Activated T-helper 2 cell treated with anti-CD3 and anti-CD28 coated beads, Interferon-gamma antibody, Interleukin-2, Interleukin-4, amounts not matched to agents 10 μg/mL and 5 μg/mL and 100 μg/mL, durations not matched to agents 14 hours and 24 hours and 36 hours (primary cell): ENCODE measurements at places on chromosomes 2 and 18. TPM values are rescaled to one million over a fixed set of nuclear protein-coding genes. Genes with fewer than 3 reads are reported as not detected.

DNA sequence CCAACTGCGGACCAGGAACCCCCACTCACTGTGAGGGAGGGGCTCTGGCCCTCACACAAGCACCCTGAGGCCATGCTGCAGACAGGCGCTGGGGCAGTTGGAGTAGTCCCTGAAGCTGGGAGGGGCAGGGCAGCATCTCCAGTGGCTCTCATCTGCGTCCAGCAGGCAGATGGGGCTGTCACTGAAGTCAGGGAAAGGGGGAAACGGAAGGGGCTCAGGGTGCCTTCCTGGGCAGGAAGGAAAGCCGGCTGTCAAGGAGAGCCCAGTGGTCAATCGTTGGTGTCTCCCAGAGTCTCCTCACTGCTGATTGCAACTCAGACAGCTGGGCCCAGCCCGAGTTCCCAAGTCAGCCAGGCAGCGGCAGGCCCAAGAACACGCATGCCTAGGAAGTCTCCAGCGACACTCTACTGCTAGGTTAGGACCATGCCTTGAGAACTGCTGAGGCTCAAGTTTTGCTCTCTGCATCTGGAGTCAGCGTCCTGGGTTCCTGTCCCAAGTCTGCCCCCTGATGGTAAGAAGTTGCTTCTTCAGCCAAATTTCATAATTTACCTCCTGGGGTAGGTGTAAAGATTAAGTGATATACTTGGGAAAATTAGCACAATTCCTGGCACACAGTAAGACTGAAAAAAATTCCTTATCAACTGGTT, 27.4 kb upstream of the NMUR1 start:
- H3K4me3 ChIP-seq: no peak overlapping the region
- no peak overlapping the region for H3K27ac ChIP-seq
- peaks cover 31% of the 10 kb centered on the region for H3K4me1 ChIP-seq
- peak; percentile 61 for DNase-seq
- no peaks in the 10 kb centered on the region for H3K27me3 ChIP-seq

GRCh38 chr2:86703704-86704361, 16.3 kb upstream of the RMND5A start:
- H3K27me3 ChIP-seq: peaks cover 11% of the 10 kb centered on the region
- DNase-seq: no peak
- no peak overlapping the region for H3K27ac ChIP-seq

DNA sequence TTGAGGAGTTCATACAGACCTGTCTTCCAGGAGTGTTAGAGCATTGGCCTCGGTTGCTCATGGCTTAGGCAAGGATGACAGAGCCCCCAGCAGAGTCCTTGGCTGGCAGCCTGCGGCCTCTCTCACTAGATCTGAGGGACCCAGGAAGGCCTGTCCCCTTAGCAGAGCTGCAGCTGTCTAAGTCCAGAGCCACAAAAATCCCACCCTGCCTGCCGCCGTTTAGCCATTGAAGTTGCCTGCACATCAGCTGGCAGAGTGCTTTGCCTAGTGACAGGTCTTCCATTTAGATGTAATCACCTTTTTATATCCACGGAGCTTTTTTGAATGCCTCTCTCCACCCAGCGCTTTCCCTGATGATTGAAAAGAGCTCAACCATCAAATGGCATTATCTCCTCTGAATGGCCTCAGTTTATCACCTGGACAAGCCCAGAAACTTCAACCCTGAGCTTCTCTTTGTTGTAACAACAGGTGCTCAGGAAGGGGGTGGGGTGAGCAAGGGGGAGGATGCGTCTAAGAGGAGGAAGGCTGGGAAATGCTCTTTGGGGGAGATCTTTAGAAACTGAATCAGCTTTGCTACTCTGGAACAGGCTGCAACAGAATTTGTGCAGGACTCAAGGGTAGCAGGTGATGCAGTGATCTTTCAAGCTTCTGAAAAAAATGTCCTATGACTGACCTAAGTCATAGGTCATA, 71.9 kb downstream of the TNP1 start:
- no peak for DNase-seq
- no peaks in the 10 kb centered on the region for H3K4me1 ChIP-seq
- H3K27ac ChIP-seq: no peak overlapping the region
- H3K4me3 ChIP-seq: no peak overlapping the region

DNA sequence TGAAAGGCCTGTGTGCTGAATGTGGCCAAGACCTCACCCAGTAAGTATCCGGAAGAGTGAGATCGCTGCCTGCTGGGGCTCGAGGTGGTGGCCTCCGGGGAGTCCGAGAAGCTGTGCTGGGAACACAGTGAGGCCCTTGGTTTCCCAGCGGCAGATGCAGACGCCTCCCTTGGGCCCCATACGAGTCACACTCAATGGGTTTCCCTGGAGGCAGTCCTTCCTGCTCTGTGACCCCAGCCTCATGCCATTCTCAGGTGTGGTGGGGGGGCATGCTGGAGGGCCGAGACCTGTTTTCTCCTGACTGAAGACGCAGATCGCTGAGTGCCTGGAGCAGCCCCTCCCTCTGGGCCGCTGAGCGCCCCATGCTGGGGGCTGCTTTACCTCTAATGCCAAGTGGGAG, 15.7 kb downstream of the CTDP1 start:
- H3K27me3 ChIP-seq: no peaks in the 10 kb centered on the region
- H3K36me3 ChIP-seq: peaks cover 36% of the 10 kb centered on the region
- H3K27ac ChIP-seq: no peak overlapping the region

GRCh38 chr2:4101936-4102335, 398.6 kb downstream of the DCDC2C start:
- no peaks in the 10 kb centered on the region for H3K4me1 ChIP-seq
- H3K27me3 ChIP-seq: no peaks in the 10 kb centered on the region
- DNase-seq: no peak
- no peak overlapping the region for H3K27ac ChIP-seq
- H3K4me3 ChIP-seq: no peak overlapping the region
- H3K36me3 ChIP-seq: no peaks in the 10 kb centered on the region

DNA sequence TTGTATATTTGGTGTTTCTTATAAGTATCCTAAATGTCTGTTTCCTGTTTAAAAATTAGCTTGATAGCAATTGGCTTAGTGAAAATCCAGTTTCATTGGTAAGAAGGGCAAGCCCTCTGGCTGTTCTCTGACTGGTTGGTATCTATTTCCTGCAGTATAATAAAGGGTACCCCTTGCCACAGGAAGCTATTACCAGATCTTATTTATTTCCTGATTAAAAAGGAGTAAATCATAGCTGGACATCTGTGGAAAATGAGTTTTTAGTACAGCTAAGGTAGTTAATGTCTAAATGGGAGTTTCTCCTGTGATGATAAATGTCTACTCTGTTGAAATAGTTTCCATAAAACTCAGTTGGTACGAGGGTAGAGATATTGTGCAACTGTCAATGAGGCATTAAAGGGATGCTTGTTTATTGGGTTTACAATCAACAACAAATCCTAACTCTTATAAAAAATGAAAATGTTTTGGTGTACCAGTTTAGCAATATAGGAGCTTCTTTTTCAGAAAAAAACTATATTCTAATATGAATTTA, 58.7 kb downstream of the FASTKD2 start:
- H3K27ac ChIP-seq: no peak overlapping the region
- H3K27me3 ChIP-seq: peaks cover 2% of the 10 kb centered on the region
- H3K36me3 ChIP-seq: no peaks in the 10 kb centered on the region
- H3K4me1 ChIP-seq: no peaks in the 10 kb centered on the region
- no peak for DNase-seq

GRCh38 chr2:238948765-238949641, 101.1 kb downstream of the TWIST2 start:
- H3K36me3 ChIP-seq: no peaks in the 10 kb centered on the region
- peaks cover 3% of the 10 kb centered on the region for H3K27me3 ChIP-seq
- H3K4me1 ChIP-seq: peaks cover 10% of the 10 kb centered on the region

DNA sequence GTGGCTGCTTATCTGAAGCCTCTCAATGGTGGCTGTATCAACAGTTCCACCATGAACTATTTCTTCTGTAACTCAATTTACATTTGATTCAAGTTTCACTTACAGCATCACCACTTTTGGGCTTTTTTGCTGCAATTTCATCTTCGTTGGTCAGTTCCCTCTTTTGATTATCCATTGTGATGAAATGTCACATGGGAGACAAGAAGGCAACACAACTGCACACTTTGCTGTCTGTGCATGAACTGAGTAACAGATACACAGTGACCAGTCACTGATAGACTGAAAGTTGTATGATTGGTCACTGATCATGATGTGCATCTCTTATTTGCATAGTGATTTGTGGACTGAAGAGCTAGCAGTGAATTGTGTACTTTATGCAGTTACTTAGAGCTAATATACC, 130.7 kb upstream of the RNF152 start:
- H3K4me3 ChIP-seq: no peak overlapping the region
- H3K27ac ChIP-seq: no peak overlapping the region
- no peak for DNase-seq
- H3K27me3 ChIP-seq: peaks cover 38% of the 10 kb centered on the region

- no peaks in the 10 kb centered on the region for H3K4me1 ChIP-seq
- no peak overlapping the region for H3K27ac ChIP-seq
- no peak for DNase-seq
- H3K27me3 ChIP-seq: peaks cover 64% of the 10 kb centered on the region
- no peaks in the 10 kb centered on the region for H3K36me3 ChIP-seq
- no peak overlapping the region for H3K4me3 ChIP-seq
These were observed 9.7 kb upstream of the SKOR2 start for GRCh38 chr18:47260924-47261701.

DNA sequence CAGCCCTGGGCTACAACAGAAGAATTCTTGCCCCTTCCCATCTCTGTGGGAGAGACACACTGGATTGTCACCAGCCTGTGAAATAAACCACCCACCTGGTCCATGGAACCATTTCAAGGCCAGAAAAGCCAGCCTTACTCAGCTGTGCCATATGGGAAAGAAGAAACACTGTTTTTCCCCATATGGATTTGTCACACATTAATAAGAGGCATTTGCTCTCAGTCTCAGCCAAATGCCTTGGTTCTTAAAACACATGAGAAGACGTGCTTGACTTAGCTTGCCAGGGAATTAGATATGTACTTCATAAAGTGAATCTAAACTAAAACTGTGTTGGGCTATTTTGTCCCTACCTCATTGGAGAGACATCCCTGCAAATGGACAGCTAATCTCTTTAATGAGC, 308.6 kb upstream of the TNP1 start:
- no peaks in the 10 kb centered on the region for H3K36me3 ChIP-seq
- no peak overlapping the region for H3K27ac ChIP-seq
- peaks cover 22% of the 10 kb centered on the region for H3K27me3 ChIP-seq

- H3K36me3 ChIP-seq: no peaks in the 10 kb centered on the region
- DNase-seq: no peak
- no peak overlapping the region for H3K4me3 ChIP-seq
- H3K27me3 ChIP-seq: no peaks in the 10 kb centered on the region
- H3K27ac ChIP-seq: no peak overlapping the region
- no peaks in the 10 kb centered on the region for H3K4me1 ChIP-seq
These were observed 123.5 kb downstream of the PLEKHM3 start for GRCh38 chr2:207901829-207902228.

DNA sequence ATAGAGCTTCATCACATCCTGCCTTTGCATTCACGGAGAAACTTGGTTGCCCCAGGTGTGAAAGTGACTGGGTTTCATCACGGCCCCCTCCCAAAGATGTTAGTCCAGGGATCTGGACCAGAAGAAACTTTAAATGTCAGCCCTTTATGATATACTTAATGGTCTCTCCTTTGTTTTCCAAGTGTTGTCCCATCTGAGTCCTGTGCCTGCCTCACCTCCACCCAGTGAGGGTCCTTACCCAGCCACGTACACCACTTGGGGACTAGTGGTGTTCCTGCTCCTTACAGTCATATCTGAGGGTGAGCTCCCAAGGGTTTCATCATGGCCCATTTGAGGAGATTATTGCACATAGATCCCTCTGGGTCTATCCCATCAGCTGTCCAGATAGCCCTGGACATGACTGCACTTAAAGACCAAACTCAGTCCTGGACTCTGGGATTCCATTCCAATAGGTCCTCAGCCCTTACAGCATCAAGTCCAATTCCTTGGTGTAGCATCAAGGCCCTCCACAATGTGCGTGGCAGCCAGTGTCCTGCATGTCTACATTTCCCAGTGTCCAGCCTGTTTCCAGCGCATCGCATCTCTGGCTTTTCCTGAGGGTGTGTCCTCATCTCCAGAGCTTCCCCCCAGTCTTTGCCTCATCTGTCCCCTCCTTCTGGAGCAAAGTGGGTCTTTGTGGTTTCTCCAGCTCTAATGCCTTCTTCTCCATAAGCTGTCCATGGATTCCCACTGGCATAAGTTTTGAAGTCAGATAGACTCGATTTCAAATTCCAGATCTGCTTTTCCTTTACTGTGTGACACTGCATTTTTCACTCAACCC, 351.6 kb downstream of the MYCN start:
- no peaks in the 10 kb centered on the region for H3K36me3 ChIP-seq
- no peaks in the 10 kb centered on the region for H3K4me1 ChIP-seq
- no peaks in the 10 kb centered on the region for H3K27me3 ChIP-seq
- H3K27ac ChIP-seq: no peak overlapping the region
- H3K4me3 ChIP-seq: no peak overlapping the region
- no peak for DNase-seq

DNA sequence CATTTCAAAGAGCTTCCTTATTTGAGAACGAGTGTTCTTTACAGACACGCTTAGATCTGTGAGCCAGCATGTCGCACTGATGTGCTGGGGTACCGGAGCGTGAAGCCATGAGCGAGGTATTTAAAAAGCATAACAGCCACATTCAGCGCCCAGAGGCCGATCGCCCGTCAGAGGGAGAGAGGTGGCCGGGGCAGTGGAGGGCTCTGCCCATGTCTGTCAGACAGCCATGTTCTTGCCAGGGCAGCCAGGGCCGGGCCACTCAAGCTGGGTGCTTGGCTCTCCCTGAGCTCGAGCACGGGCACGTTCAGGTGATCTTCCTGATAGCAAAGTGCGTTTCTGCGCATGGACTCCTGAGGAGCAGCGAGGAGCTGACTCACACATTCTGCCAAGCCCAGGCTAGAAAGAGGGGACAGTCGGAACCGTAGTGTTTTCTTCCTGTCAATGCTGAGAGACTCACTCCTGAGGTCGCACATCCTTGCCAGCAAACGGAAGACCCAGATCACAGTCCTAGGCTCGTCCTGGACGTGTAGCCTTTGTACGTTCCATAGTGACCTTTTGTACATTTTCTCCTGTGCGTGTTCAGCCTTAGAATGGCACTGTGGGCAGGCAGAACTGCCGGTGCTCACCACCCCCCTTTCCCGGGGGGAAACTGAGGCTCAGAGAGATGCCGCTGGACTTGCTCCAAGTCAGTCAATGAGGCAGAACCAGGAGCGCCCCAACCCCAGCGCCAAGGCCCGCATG, 100.7 kb downstream of the NFATC1 start:
- peaks cover 6% of the 10 kb centered on the region for H3K4me1 ChIP-seq
- H3K4me3 ChIP-seq: no peak overlapping the region
- no peak for DNase-seq

- peak overlapping the region; percentile 27 for H3K27ac ChIP-seq
- peaks cover 46% of the 10 kb centered on the region for H3K36me3 ChIP-seq
- H3K4me3 ChIP-seq: no peak overlapping the region
- DNase-seq: no peak
These were observed 5.7 kb downstream of the ELAC1 start for GRCh38 chr18:50973367-50974126.

Gene ASIC4
- total RNA-seq: not detected in 2 replicates

Gene REL
- 118 and 123 TPM in 2 replicates for total RNA-seq

Gene FBXO36
- total RNA-seq: 0.66 and 1.0 TPM in 2 replicates

Gene CERKL
- not detected in 2 replicates for total RNA-seq

Gene SFTPB
- not detected in 2 replicates for total RNA-seq

Gene CD207
- not detected in 2 replicates for total RNA-seq

Gene SERPINB3
- not detected in 2 replicates for total RNA-seq
